ENCODE measurements at places on chromosomes 4 and X.

GRCh38 chr4:185680617-185681016, 131.4 kb downstream of the SORBS2 start:
- peaks cover 3% of the 10 kb centered on the region for H3K36me3 ChIP-seq
- DNase-seq = no peak
- peaks cover 3% of the 10 kb centered on the region for H3K27me3 ChIP-seq
- H3K4me1 ChIP-seq = no peaks in the 10 kb centered on the region

DNA sequence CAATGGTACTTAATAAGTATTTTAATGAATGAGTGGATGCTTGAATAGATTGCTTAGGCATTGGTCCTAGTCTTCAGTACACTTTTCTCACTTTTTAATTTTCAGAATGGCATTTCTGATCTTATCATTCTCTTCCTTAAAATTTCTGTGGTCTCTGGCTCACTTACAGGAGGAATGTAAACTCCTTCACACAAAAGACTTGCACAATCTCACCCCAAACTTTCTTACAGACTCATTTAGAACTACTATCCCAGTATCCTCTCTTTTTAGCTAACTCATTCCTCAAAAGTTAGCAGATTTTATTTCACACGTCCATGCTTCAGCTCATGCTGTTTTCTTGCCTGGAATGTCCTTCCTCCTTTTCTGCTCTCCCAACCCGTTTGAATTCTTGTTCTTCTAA, 350.1 kb downstream of the GRXCR1 start:
- H3K27me3 ChIP-seq = no peaks in the 10 kb centered on the region
- no peak overlapping the region for H3K27ac ChIP-seq
- H3K4me1 ChIP-seq = no peaks in the 10 kb centered on the region

- peaks cover 6% of the 10 kb centered on the region for H3K36me3 ChIP-seq
- H3K27me3 ChIP-seq = no peaks in the 10 kb centered on the region
- peak within 1 kb of the TSS; percentile 97 for H3K4me3 ChIP-seq
- H3K4me1 ChIP-seq = peaks cover 13% of the 10 kb centered on the region
Measured at GRCh38 chr4:122732329-122733026, at the start of gene BBS12. BBS12 (plus strand) TSS chr4:122732704; CDS start chr4:122741893, 9,189 bp downstream.

DNA sequence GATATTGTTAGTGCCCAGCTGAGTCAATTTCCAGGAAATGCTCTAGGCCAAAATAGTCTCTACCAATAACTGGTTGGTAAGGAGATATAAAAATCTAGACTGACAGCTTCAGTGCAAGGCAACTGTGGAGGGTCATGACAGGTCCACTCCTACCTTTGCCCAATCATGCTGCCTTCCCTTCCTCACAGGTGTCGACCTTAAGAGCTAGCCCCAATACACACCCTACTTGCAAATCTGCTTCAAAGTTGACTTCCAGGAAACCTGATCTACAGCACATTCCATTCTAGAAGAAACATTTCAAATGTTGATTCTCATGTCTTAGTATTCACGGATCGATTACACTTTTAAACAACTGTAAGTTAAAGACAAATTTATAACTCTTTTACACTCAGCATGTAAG, 1455.5 kb downstream of the TECRL start:
- no peaks in the 10 kb centered on the region for H3K4me1 ChIP-seq
- H3K27ac ChIP-seq = no peak overlapping the region
- no peaks in the 10 kb centered on the region for H3K36me3 ChIP-seq
- no peak for DNase-seq
- no peak overlapping the region for H3K4me3 ChIP-seq

- no peak for DNase-seq
- H3K27ac ChIP-seq = peak overlapping the region; percentile 67
- H3K27me3 ChIP-seq = no peaks in the 10 kb centered on the region
- peaks cover 35% of the 10 kb centered on the region for H3K4me1 ChIP-seq
Measured at GRCh38 chr4:140109292-140109691, 44.7 kb downstream of the MAML3 start.

DNA sequence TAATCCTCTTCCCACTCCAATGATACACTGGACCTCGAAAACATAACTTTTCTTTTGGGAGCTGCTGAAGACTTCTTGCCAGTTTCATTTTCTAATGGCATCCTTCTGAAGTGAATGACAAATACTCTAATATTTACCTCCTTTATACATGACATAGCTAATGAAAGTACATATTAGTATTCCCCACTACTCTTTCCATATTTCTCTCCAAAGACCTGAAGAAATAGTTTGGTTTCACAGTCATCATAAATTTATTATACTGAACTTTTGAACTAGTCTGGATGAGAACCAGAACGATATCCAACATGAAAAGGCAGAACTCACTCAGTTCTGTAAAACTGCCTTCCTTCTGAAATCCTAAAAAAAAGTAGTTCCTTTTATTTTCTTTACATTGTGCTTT, 139.1 kb downstream of the GPC3 start:
- H3K4me1 ChIP-seq = peaks cover 29% of the 10 kb centered on the region
- peaks cover 21% of the 10 kb centered on the region for H3K36me3 ChIP-seq
- H3K27ac ChIP-seq = no peak overlapping the region
- DNase-seq = no peak

GRCh38 chrX:143486105-143486504, 31.2 kb downstream of the SPANXN3 start:
- no peaks in the 10 kb centered on the region for H3K4me1 ChIP-seq
- H3K4me3 ChIP-seq = no peak overlapping the region
- no peaks in the 10 kb centered on the region for H3K36me3 ChIP-seq

DNA sequence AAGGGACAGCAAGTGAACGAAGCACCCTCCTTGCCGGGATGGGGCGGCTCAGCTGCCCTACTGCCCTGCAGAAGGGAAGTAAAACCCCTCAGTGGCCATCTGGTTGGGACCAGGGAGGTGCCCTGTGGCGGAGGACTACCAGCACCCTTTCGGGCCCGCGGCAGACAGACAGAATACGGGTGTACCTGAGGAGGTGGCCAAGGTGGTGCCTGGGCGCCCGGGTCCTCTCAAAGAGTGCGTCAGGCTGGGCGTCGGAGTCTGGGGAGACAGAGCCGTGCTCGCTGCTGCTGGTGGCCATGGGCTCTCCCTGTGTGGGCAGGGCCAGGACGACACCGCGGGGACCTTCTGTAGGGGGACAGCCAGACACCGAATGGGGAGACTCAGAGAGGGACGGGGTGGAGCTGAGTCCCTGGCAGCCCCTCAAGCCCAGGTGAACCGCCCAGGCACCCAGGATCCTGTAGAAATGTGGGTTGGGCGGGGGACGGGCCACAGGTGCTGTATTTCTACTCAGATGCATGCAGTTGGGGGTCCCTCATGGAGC, 29.7 kb downstream of the PDHA1 start:
- no peaks in the 10 kb centered on the region for H3K36me3 ChIP-seq
- H3K27me3 ChIP-seq = peaks cover 4% of the 10 kb centered on the region
- H3K27ac ChIP-seq = no peak overlapping the region
- no peaks in the 10 kb centered on the region for H3K4me1 ChIP-seq

GRCh38 chr4:189048119-189048518, 892.6 kb upstream of the FRG1 start:
- no peaks in the 10 kb centered on the region for H3K27me3 ChIP-seq
- H3K4me1 ChIP-seq = peaks cover 8% of the 10 kb centered on the region
- H3K27ac ChIP-seq = no peak overlapping the region
- no peaks in the 10 kb centered on the region for H3K36me3 ChIP-seq
- no peak for DNase-seq
- H3K4me3 ChIP-seq = no peak overlapping the region

GRCh38 chrX:72048510-72049455, 82.9 kb downstream of the RTL5 start:
- H3K27me3 ChIP-seq = no peaks in the 10 kb centered on the region
- peak overlapping the region; percentile 67 for H3K27ac ChIP-seq
- peaks cover 16% of the 10 kb centered on the region for H3K4me1 ChIP-seq
- no peak overlapping the region for H3K4me3 ChIP-seq
- no peaks in the 10 kb centered on the region for H3K36me3 ChIP-seq

DNA sequence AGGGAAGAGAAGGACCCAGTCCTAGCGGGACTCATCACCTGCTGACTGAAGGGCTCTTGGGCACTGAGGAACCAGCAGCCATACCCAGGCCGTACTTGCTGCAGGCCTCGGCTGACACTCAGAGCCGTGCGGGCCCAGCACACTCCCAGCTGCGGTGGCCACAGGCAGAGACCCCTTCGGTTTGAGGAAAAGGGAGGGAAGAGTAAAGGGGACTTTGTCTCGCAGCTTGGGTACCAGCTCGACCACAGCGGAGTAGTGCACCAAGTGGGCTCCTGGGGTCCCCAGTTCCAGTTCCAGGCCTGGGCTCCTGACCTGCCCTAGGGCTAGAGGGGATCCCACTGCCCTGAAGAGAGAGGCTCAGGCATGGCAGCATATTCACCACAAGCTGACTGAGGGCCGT, 17.9 kb upstream of the OPN1LW start:
- H3K27ac ChIP-seq = no peak overlapping the region
- no peaks in the 10 kb centered on the region for H3K27me3 ChIP-seq
- peak; percentile 45 for DNase-seq
- H3K36me3 ChIP-seq = no peaks in the 10 kb centered on the region
- H3K4me3 ChIP-seq = no peak overlapping the region
- no peaks in the 10 kb centered on the region for H3K4me1 ChIP-seq

DNA sequence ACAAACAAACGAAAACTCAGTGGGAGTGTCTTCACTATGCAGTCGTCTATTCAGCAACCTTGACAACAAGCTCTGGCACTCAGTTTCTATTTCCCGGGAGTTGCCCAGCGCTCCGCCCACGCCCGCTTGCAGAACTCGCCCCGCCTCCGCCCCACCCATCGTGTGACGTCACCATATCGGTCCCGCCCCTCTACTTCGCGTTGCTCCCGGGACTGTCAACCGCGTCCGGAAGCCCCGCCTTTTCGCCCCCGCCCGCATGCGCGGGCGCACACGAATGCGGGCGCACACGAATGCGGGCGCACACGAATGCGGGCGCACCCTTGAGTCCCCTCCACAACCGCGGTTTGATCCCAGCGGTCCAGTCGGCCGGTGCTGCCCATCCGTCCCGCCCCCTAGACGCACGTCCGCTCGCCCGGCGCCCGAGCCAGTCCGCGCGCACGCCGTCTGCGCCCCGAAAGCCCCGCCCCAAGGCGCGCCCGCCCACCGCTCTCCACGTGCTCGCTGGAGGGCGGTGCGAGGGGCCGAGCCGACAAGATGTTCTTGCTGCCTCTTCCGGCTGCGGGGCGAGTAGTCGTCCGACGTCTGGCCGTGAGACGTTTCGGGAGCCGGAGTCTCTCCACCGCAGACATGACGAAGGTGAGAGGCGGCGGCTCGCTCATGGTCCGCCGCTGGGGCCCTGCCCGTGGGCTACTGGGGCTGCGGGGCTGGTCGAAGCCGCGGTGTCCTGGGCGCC, at the start of gene LAP3:
Gene LAP3, plus strand, starts transcription at position 267 of the 733 bp plus-strand sequence. Its CDS starts 268 bp downstream, at position 535.
- no peaks in the 10 kb centered on the region for H3K27me3 ChIP-seq
- peak within 1 kb of the TSS; percentile 94 for H3K4me3 ChIP-seq
- peaks cover 11% of the 10 kb centered on the region for H3K4me1 ChIP-seq
- no peaks in the 10 kb centered on the region for H3K36me3 ChIP-seq
- peak within 1 kb of the TSS; percentile 97 for H3K27ac ChIP-seq

DNA sequence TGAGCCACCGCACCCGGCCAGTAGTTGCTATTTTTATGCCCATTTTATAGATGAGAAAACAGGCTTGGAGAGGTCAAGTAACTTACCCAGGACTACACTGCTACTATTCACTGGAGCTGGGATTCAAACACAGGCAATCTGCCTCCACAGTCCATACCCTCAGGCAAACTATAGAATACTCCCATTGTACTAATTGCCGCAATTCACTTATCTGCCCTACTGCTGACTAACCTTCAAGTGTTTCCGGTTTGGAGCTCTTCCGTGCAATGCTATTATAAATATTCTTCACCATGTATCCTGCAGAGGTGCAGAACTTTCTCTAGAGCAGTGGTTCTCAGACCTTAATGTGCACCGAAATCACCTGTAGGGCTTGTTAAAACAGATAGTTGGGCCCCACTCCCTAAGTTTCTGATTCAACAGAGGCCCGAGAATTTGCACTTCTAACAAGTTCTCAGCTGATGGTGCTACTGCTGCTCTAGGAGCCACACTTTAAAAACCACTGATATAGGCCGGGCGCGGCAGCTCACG, 1.9 kb upstream of the G3BP2 start:
- H3K27me3 ChIP-seq = no peaks in the 10 kb centered on the region
- no peaks in the 10 kb centered on the region for H3K36me3 ChIP-seq
- H3K4me3 ChIP-seq = peak overlapping the region; percentile 2

DNA sequence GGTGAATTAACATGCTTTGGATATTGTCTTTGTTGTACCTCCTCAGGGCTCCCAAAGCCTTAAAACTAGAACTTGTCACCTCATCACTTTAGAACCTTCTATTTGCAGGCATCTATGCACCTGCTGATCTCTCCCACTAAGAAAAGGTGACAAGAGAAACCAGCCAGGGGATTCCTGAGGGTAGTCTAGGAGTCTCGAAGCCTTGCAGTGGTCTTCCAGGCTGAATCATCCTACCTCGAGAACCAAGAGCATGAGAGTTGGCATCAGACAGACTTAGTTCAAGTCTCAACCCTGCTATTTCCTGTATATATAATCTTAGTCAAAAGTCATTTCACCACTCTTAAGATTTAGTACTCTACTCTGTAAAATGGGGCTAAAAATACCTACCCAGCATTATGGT, 29.6 kb downstream of the RTL5 start:
- H3K27ac ChIP-seq = no peak overlapping the region
- H3K4me1 ChIP-seq = no peaks in the 10 kb centered on the region
- H3K27me3 ChIP-seq = no peaks in the 10 kb centered on the region

- peaks cover 4% of the 10 kb centered on the region for H3K4me1 ChIP-seq
- DNase-seq = no peak
- no peak overlapping the region for H3K27ac ChIP-seq
- no peaks in the 10 kb centered on the region for H3K36me3 ChIP-seq
- H3K27me3 ChIP-seq = no peaks in the 10 kb centered on the region
Measured at GRCh38 chrX:103530545-103530944, 11.3 kb upstream of the RAB40A start.

GRCh38 chr4:1207603-1208265, 35.4 kb upstream of the SPON2 start:
- DNase-seq = peak; percentile 68
- no peaks in the 10 kb centered on the region for H3K36me3 ChIP-seq
- no peak overlapping the region for H3K27ac ChIP-seq

GRCh38 chr4:107255114-107255513, 219.0 kb upstream of the DKK2 start:
- no peak overlapping the region for H3K4me3 ChIP-seq
- no peak for DNase-seq
- no peak overlapping the region for H3K27ac ChIP-seq
- H3K27me3 ChIP-seq = no peaks in the 10 kb centered on the region
